Stomach (tissue), 19 donors: ENCODE measurements at places on chromosomes 5 and 9. TPM values are rescaled to one million over a fixed set of nuclear protein-coding genes. Genes with fewer than 3 reads are reported as not detected.

Gene PLPPR1
- total RNA-seq = not detected

Gene ZDHHC21
- 33.4 TPM for total RNA-seq

Gene PCDHA1
- not detected for total RNA-seq

Gene AMBP
- 3.3 TPM for total RNA-seq

Gene GMCL2
- total RNA-seq = not detected

Gene TMEM161B
- total RNA-seq = 72.3 TPM

Gene FAM120AOS
- 232 TPM for total RNA-seq

Gene SLC22A5
- total RNA-seq = 41.7 TPM

Gene UGT3A2
- not detected for total RNA-seq

Gene NFX1
- 30.8 TPM for total RNA-seq

Gene MARCOL
- total RNA-seq = not detected

Gene MGAT4B
- total RNA-seq = 206 TPM

Gene C7
- 167 TPM for total RNA-seq

Gene CMYA5
- total RNA-seq = under 0.01 TPM

Gene SH3PXD2B
- total RNA-seq = 25.2 TPM

Gene HTR1A
- total RNA-seq = not detected

Gene DBH
- total RNA-seq = not detected

Gene PCDHGC5
- total RNA-seq = not detected

Gene GABRA1
- not detected for total RNA-seq

Gene LHX6
- 4.6 TPM for total RNA-seq

Gene SHOC1
- total RNA-seq = not detected

Gene STOM
- 124 TPM for total RNA-seq

Gene RNF180
- total RNA-seq = 3.5 TPM

Gene PSD2
- not detected for total RNA-seq

Gene GARIN3
- not detected for total RNA-seq

Gene PCDHB9
- total RNA-seq = not detected

Gene ARSI
- 7.0 TPM for total RNA-seq

Gene PCA3
- not detected for total RNA-seq
